ENCODE measurements at places on chromosomes 5 and 9.

- peak; percentile 77 for DNase-seq
These were observed 69.1 kb downstream of the GPR21 start for GRCh38 chr9:123102375-123103113.

DNA sequence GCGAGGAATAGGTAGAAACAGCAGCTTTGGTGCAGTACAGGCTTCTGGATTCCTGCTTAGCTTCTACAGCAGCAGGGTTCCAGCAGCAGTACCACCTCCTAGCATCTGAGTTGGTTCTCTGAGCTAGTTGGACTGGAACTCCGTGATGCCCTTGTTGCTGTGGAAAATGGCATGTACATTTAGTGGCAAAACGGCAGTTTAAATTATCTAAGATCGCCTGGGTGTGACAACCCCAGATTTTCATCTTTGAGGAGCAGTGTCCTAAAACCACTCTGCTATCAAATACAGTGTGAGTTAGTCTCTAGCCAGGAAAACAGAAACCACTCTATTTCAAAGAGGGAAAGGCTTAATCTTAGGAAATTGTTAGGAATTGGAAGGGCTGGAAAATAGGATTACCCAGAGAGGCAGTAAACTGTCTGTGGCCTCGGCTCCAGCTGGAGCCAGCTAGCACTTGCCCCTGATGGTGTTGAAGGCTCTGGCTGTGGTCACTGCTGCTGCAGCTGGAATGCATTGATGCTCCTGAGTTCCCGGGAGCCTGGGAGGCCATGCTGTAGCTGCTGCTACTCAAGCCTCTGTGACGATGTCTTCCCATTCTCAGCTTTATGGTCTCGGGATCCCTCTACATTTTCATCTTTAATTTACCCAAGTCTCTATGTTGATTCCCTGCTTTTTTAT, 29.4 kb downstream of the RAD23B start:
- DNase-seq: no peak

DNA sequence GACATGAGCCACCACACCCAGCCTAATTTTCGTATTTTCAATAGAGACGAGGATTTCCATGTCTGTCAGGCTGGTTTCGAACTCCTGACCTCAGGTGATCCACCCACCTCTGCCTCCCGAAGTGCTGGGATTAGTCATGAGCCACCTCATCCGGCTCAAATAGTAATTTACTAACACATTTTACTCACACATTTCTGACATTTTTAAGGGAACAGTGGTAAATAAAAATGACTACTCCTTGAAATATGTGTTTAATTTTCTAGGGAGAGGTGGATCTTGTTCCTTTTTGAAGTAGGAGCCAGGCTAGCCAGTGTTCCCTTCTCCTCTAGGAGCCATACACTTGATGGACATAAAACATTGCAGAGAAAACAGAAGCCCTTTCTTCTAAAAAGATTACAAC, 55.2 kb upstream of the ERBIN start:
- peak; percentile 67 for DNase-seq

GRCh38 chr9:94927762-94928670, 201.5 kb downstream of the AOPEP start:
- no peak for DNase-seq

DNA sequence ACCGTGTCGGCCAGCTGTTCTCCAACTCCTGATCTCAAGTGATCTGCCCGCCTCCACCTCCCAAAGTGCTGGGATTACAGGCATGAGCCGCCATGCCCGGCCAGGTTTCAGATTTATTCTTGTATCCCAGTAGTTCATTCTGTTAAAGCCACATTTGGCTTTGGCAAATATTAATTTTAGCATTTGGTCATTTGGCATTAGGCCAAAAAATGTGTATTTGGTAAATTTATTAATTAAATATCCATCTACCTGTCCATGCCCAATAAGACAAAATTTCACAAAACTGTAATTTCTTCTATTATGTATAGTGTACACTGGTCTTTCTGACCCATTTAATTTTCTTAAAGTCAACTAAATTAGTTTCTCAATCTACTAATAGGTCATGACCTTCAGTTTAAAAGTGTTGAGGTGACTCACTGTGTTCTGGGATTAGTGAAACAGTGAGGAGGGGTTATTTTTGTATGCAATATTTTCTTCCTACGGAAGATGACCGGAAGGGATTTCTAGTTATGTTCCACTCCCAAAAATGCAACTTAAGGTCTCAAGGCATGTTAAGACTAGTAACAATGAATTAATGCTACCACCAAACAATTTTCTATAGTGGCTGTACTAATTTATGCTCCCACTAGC, 21.0 kb downstream of the OSTF1 start:
- DNase-seq: no peak

- no peak for DNase-seq
These were observed 176.7 kb upstream of the DMAC1 start for GRCh38 chr9:7976167-7976755.

GRCh38 chr5:105924366-105924765, 1746.4 kb downstream of the EFNA5 start:
- DNase-seq: peak; percentile 82

- peak; percentile 24 for DNase-seq
These were observed 75.4 kb downstream of the STK32A start for GRCh38 chr5:147310059-147310704.

DNA sequence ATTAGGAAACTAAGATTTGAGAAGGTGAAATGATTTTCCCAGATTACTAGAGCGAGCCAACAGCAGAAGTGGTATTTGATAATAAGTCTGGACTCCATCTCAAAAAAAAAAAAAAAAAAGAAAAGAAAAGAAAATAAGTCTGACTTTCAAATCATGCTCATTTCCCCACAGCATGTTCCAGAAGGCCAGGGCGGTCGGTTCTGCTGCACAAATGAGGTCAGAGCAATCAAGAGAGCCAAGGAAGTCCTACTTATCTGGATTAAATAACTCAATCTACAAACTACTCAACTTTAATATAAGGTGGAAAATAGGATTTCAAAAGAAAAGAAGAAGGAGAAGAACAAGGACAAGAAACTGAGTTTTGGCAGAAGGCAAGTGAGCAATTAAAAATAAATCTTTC, 130.4 kb upstream of the RASA1 start:
- no peak for DNase-seq

DNA sequence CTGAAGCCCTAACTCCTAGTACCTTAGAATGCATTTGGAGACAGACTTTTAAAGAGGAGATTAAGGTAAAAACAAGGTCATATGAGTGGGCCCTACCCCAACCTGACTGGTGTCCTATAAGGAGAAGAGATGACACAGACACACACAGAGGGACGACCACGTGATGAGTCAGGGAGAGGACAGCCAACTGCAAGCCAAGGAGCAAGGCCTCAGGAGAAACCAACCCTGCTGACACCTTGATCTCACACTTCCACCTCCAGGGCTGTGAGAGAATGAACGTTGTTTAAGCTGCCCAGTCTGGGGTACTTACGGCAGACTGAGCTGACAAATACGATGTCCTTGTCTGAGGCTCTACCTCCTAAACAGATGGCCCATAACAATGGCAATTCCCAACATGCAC, 93.6 kb downstream of the ROR2 start:
- no peak for DNase-seq

DNA sequence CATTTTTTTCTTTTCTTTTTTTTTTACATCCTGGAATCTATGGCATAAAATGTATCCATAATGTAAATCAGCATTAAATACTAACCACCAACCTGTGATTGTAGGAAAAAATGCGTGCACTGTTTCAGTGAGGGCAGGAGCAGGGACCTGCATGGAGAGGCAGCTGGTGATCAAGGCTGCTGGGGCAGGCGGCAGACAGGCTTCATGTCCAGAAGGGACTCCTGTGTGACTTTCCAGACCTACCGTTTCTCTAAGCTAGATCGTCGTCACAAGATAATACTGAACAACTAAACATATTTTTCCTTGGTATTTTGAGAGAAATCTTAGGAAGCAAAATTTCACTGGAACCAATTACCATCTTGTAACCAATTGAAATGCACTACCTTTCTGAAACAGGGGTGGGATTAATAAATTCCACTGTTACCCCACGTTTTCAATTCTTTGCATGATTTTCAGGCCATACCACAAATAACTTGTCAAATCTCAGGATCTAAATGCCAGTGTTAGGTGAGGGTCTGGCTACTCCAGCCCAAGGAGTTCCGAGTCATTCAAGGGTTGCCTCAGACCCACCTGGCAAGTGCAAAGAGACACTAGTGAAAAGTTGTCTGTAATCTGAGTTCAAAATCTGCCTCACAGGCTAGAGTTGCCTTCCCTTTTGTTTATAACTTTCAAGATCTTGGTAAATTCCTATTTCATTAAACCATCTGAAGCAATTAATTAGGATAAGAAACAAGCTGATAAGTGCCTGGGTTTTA, 198.2 kb downstream of the SEMA5A start:
- DNase-seq: no peak

DNA sequence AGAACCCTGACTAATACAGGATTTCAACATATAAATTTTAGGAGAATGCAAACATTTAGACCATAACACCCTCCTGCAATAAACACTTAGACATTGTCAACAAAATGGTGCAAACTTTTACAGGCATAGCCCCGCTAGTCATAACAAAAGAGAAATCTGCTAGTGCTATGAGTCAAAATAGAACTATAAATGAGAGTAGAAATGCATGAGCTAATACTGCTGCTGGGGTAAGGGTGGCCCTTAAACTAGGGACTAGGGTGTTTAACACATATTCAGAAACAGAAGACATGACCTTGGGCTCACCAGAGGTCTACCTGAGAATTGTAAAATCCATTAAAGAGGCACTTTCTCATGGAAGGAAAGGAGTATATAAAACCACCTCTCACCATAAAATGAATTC, 131.6 kb downstream of the TLR4 start:
- DNase-seq: no peak
